ENCODE measurements at places on chromosomes 1 and 21.

DNA sequence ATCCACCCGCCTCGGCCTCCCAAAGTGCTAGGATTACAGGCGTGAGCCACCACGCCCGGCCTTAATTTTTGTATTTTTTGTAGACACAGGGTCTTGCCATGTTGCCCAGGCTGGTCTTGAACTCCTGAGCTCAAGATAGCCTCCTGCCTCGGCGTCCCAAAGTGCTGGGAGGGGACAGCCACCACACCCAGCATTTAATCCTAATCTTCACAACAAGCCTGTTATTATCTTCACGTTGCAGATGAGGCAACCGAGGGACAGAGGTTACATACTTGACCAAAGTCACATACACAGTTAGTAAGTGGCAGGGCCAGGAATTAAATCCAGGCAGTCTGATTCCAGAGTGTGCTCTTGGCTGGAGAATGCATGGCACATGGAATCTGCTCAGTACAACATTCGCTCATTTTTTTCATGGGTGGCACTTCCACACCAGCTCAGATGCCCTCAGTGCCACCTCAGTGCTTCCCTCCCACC lies 4.8 kb upstream of the GPR37L1 start:
- no peak for DNase-seq

DNA sequence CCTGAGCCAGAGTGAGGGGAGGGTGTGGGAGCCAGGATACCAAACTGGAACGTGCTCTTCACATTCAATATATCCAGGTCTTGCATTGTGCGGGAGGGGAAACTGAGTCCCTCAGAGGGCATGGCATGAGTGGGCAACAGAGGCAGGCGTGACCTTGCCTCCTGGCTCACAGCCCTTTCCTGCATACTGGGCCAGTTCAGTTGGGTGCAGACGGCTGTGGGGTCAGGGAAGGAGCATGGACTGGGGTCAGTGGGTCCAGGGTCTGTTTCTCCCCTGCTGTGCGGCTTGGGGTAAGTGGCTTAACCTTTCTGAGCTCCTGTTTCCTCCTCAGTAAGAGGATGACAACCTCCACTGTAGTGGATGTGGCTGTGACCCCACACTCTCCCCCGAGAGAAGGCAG lies 16.6 kb downstream of the SERINC2 start:
- DNase-seq: no peak

DNA sequence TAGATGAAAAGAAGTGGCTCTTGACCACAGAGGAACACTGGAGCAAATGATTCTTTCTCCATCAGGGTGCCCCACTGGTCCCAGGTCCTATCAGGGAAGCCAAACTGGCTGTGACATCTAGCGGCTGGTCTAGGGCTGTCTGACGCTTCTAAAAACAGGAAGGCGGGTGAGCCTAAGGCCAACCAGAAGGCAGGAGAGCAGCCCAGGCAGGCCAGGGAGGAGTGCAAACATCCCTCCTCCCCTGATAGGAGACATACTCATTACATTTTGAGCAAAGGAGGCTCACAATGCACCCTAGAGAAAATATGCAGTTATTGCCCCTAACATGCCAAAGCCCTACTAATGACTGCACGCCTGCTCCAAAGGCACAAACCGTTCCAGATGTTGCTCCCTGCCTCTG lies 10.4 kb upstream of the FOXE3 start:
- DNase-seq: no peak

- DNase-seq: no peak
Observed at GRCh38 chr1:232589812-232590743, 39.9 kb downstream of the SIPA1L2 start.

GRCh38 chr1:16080422-16081150 lies 7.1 kb upstream of the FAM131C start:
- no peak for DNase-seq

- no peak for DNase-seq
Observed at GRCh38 chr1:94723894-94724293, 96.3 kb upstream of the SLC44A3 start.

DNA sequence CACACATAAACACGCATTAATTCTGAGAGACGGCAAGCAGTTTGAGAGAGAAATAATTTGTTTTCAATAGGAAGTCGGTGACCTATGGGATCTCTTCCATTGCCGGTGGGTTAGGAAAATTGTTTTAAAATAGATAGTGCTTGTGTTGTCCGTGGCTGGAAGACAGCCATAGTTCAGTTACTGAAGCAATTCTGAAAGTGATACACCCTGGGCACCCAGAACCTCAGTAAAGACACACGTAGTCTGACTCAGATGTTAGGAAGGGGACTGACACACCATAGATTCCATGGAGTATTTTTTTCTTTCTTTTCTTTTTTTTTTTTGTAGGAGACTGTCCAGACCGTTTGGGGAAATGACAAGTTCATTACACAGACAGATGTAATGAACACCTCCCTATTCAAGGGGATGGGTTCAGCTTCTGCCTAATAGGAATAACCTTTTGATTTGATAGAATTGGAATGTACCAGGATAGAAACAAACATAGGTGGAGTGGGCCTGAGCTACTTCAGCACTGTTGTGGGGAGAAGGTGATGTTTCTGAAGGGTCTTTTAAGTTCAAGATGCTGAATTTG lies 1.6 kb downstream of the C1orf21 start:
- peak; percentile 85 for DNase-seq

GRCh38 chr21:43361127-43361492 lies 65.8 kb downstream of the SIK1 start:
- DNase-seq: no peak

DNA sequence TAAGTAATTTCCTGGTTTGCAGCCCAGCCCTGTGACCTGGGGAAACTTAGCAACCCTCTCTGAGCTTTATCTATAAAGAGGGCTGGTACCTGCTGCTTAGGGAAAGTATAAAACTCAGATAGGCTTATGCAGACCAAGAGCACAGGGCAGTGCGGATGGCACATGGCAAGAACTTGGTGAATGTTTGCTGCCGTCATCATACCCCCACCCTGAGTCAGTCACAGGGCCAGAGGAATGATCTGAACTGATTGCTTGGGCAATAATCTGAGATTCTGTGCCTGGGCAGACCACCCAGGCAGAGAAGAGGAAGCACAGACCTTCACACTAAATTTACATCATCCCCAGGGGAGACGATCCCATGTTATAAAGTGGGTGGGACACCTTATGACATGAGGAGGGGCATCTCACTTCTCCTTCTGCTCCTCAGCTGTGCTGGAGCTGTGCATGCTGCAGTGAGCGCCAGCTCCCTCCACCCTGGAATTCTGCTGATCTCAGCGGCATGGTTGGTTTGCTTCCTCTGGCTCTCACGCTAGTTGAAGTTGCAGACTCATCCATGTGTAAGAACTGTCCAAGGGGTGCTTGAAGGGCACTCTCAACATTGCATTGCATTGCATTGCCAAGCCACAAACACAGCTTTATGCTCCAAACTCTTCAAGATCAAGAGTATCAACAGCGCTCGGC lies 197.1 kb downstream of the AJAP1 start:
- DNase-seq: no peak

DNA sequence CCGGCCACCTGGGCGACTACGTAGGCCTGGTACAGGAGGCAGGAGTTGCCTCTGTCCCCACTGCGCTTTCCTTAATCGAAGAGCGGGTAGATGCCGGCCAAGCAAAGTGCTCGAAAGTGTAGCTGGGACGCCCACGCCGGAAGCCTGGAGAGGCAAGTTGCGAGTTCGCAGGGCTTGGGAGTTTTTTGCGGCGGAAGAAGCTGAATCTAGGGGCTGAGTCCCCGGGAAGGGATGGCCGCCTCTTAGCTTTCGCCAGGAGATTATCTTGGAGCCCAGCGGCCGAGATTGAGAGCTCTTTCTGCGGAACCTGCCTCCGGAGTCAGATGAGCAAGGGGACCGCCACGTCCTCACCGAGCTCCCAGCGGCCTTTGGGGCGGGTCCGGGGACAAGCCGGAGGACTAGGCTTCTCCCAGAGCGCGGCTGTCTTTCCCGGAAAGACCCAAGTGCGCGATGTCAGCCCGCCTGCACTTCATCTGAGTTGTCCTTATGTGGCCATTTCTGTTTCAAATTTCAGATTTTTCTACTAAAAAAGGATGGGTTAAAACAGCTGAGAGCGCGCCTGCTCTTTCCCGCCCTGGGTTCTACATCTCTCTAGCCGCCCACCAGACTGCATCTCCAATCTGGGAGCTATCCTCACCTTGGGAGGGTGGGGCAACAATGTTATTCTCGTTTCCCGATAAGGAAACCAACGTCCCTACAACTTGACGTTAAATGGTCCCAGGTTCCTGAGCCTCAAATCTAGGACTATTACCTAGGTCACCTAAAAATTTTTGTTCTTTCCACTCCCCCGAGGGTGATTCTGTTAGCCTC lies 12.4 kb upstream of the TBX15 start:
- DNase-seq: no peak
